ENCODE measurements at places on chromosomes 6 and 20.

DNA sequence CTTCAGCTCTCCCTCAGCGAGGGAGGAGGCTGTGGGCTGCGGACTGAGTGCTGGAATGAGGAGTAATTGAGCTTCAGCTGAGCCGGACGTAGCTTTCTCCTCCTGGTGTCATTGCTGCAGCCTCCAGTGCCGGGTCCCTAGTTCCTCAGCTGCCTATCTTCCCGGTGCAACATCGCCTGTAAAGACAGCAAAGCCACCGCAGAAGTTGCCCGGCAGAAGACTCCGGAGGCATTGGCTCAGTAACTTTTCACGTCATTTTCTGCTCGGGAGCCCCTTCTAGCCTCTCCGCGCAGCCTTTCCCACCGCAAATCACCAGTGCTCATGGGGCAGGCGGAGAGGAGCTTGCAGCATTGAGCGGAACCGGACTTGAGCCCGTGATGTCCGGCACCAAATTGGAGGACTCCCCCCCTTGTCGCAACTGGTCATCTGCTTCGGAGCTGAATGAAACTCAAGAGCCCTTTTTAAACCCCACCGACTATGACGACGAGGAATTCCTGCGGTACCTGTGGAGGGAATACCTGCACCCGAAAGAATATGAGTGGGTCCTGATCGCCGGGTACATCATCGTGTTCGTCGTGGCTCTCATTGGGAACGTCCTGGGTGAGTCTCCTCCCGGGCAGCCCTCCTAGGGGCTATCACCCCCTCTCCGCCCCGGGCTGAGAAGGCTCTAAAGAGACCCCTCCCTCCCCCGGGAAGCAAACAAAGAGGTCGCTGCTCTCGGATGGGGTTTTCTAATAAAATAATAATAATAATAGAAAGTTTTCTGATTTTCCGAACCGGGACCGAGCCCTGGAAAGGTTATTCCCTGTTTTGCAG, at the start of gene HCRTR2:
Gene HCRTR2 (plus strand): TSS at position 305 of the 816 bp plus-strand sequence. CDS start 73 bp downstream, at position 378.
- DNase-seq: no peak

DNA sequence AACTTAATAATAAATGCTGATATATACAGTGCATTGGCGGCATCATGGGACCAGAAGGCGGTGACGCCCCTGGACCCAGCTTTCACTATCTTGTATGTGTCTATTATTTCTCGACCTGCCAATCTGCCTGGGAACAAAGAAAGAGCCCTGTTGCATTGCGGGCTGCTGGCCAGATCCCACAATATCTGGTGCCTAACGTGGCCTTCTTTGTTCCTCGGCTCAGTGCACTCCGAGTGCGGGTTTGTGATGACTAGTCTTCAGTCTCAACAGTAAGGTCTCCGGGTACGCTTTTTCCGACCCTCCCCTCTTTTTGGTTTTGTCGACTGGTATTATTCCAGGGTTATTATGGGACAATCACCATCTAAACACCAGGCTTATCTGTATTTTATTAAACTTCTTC, 291.5 kb downstream of the TBC1D32 start:
- peak; percentile 7 for DNase-seq

DNA sequence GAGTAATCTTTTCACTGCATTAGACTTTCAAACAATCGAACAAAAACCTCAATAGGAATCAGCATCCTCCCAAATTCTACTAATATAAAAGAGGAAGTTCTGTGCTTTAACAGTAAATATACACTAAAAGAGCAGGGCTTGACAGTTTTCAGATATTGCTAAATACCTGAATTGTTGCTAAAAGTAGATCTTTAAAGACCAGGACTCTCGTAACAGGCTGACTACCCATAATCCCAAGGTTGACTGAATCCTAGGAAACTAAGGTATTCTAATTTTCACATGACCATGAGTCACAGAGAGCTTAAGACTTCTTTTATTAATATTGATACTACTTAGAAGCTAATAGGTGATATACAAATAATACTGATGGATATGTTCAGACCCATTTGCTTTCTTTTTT, 10.1 kb downstream of the CD164 start:
- DNase-seq: no peak

DNA sequence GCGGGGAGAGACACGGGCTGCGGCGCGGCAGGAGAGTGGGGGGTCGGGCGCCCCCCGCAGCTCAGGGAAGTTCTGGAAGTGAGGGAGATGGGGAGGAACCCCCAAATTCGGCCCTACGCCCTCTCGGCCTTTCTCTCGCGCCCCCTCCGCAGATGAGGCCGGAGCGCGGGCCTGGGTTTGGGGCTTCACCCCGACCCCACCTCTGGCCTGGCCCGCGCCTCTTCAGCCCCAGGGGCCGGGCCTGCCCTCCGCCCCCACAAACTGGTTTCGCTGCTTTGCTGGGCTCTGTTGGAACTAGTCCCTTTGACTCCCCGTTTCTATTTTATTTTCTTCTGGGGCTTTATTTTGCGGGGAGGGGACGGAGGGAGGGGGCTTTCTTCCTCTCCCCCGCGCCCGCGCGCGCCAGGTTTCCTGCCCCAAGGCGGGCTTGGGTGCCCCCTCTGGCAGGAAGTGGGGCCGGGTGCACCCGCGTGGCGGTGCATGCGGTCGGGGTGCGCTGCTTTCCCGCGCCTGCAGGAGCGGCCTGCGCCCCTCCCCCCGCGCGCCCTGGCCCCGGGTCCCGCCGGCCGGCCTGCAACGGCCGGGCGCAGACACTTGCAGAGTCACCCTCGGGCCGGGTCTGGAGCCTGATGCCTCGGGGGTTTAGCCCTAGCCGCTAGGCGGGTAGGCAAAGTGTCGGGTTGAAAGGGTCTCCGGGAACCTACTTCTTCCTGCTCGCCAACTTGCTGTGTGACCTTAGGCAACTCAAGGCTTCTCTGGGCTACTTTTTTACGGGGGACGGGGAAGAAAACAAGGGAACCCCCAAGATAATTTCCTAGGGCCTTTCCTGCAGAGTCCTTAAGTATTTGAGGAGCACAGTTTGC, 1.3 kb downstream of the HMGA1 start:
- peak; percentile 34 for DNase-seq

All from midbrain (tissue), 1 donor.